ENCODE measurements at places on chromosomes 7 and 10.

DNA sequence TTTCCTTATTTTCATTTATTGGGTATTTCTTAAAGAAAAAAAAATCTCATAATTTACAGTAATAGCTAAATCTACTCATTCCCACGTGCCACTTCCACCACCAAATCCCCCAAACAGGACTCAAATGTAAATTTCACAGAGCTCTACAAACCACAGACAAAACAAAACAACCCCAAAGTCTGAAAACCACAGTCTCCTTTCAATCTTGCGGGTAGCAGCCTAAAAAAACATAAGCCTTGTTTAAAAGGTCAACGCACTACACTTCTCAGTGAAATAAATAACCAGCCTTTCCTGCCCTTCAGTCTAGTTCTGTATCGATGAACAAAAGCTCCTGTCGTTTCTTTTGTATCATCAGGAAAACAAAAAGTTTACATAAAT is 121.8 kb upstream of the AFAP1L2 start:
- no peak overlapping the region for H3K4me3 ChIP-seq
- DNase-seq: no peak
- H3K36me3 ChIP-seq: no peaks in the 10 kb centered on the region
- no peaks in the 10 kb centered on the region for H3K4me1 ChIP-seq
- H3K27me3 ChIP-seq: peaks cover 18% of the 10 kb centered on the region
- no peak overlapping the region for H3K27ac ChIP-seq

GRCh38 chr7:34138483-34138882 is 233.1 kb downstream of the BMPER start:
- H3K4me3 ChIP-seq: no peak overlapping the region
- H3K27me3 ChIP-seq: no peaks in the 10 kb centered on the region
- no peak for DNase-seq
- H3K4me1 ChIP-seq: peaks cover 39% of the 10 kb centered on the region

GRCh38 chr10:24721229-24722106 is 2.2 kb downstream of the ARHGAP21 start:
- DNase-seq: peak; percentile 53
- peaks cover 30% of the 10 kb centered on the region for H3K4me1 ChIP-seq
- no peaks in the 10 kb centered on the region for H3K27me3 ChIP-seq
- 0 out of 2 replicates have a peak, but pooled peaks cover 3% of the 10 kb centered on the region for H3K36me3 ChIP-seq
- peak overlapping the region; percentile 90 for H3K27ac ChIP-seq
- H3K4me3 ChIP-seq: peak overlapping the region; percentile 94

DNA sequence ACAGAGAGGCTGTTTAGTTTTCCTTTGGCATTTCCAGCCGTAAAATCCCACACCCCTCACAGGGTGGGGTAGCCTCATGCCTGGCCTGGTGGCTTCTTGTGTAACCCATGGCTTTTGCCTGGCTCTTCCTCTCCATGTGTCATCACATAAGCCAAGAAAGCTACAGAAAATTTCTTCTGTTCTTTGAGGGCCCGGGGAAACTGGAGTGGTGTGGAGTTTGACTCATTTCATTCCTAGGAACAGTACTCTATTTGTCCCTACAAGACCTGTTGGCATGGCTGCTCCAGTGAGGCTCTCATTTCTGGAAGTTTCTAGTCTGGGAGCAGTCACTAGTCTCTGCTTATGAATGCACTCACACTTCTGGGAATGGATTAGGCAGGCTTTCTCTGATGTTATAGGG is 523.9 kb downstream of the SUGCT start:
- no peak overlapping the region for H3K4me3 ChIP-seq
- peaks cover 19% of the 10 kb centered on the region for H3K4me1 ChIP-seq
- DNase-seq: peak; percentile 90
- no peaks in the 10 kb centered on the region for H3K27me3 ChIP-seq

DNA sequence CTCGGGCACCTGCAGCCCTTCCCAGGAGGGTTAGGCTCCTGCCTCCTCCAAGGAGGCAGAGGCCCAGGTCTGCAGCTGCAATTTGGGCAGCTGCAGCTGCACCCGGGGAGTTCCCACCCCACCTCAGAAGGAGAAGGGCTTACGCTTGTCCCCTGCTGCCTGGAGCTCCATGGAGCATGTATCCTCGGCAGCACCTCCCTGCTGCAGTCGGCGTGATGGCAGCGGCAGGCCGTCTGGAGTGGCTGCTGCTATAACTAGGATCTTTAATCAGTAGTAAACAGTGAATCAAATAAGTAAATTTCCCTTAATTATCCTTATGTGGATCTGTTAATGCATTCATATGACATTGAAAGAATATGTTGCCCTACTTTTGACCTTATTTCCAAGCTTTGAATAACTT is 167.0 kb downstream of the PON1 start:
- H3K4me3 ChIP-seq: no peak overlapping the region
- no peak overlapping the region for H3K27ac ChIP-seq
- DNase-seq: no peak
- 0 out of 2 replicates have a peak, but pooled peaks cover 9% of the 10 kb centered on the region for H3K27me3 ChIP-seq
